NCI-H1092 treated with DMSO at 0.1 percent for 48 hours (cell line): ENCODE measurements at places on chromosomes 5 and 9.

DNA sequence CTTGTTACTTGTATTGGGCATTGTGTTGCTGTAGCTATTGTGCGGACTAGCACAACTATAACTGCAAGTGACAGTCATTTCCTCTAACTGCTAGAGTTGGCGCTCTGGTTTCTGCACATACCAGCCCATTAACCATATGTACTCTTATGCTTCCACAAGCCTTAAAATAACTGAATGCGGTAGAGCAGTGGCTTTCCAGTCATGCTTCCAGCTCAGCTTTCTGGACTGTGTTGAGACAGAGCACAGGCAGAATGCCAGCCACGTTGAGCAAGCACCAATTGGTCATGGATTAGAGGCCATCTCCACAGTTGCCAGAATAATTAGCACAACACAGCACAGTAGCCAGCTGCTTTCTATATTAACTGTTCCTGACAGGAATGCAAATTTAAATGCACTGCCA is 12.2 kb downstream of the INVS start:
- DNase-seq, result peak; percentile 26

DNA sequence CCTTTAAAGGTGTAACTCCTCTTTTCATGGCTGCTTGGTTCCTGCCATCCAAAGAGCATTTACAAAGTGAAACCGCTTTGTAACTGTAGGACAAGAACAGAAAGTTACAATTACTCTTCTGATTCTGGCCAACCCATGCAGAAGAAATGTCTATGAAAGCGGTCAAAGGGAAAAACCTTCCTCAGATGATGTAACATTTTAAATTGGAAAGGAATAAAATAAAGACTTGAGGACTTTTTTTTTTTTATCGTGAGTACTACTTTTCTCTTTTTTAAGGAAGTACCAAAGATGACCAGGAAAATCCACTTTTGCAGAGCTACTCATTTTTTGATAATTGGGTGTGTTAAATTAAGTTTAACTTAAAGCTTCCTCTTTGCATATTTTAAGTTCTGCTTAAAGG is 13.0 kb upstream of the C9orf72 start:
- DNase-seq, result no peak

DNA sequence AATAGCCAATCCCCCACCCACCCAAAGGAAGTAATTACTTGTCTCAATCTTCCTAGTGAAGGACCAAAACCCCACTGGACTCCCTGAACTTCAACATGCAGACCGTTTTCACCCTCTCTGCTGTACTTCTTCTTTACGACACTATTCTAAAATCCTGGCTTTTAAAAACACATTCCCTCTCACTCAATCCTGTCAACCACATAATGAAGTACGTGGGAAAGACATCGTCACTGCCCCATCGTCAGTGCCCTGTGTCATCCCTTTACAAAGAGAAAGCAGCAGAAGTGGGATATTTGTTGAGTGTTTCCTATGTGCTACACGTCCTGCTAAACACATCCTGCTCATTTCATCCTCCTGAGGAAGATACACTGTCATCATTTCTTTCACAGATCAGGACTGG is 54.2 kb downstream of the MAPKAP1 start:
- DNase-seq, result no peak

- no peak for DNase-seq
Observed at GRCh38 chr5:165565911-165566310, 2060.5 kb downstream of the MAT2B start.

DNA sequence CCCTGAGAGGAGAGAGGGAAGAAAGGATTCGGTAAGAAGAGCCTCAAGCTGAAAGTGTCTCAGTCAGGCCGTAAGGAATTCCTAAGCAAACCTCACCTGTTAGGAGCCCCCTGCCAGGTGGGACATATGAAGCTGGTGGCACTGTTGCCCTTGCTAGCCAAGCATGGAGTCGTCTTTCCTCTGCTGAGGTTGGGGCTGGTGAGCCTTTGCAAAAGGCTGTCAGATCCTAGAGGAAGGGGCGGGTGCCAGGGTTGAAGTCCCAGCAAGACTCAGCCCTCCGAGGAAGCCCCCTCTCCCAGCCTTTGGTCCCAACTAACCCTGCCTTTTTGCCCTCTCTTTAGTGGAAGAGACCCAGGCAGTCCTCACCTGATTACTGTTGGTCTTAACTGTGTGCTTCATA is 5.5 kb upstream of the SMIM32 start:
- no peak for DNase-seq

DNA sequence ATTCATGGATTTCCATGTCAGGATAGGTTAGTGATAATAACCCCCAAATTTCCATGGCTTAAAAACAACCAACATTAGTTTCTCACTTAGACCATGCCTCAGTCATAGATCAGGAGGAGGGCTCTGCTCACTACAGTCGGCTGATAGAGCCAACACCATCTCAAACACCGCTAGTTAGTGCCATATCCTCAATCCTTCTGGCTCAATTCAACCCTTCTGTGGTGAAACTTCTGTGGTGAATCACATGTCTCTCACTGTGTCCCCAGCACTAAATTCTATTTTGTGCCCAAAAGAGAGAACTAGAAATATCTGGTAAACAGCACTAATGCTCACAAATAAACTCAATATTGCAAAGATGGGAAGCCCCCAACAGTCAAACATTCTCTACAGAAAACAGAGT is 21.1 kb downstream of the ECPAS start:
- no peak for DNase-seq

- DNase-seq, result peak; percentile 58
Observed at GRCh38 chr5:90866333-90866732, 307.7 kb downstream of the ADGRV1 start.

GRCh38 chr5:32358611-32359010 is 45.9 kb upstream of the MTMR12 start:
- DNase-seq, result no peak

DNA sequence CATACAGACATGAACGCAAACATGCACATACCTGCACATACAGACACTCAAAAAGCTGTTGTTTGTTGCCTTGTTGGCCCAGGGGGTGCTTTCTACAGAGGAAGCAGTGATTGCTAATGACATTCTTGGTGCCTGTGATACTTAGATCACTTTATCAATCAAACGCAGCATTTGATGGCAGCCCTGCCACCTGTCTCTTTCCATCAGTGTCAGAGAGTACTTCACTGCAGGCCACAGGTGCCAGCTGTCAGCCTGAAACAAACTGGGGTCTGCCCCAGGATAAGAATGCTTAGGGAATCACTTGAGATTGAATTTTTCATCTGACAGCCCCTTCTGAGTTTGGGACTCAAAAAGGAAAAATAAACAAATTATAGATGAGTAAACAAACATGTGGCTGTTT is 388.9 kb upstream of the SGCD start:
- DNase-seq, result no peak

GRCh38 chr5:55836191-55836590 is 15.0 kb upstream of the IL31RA start:
- DNase-seq, result no peak

DNA sequence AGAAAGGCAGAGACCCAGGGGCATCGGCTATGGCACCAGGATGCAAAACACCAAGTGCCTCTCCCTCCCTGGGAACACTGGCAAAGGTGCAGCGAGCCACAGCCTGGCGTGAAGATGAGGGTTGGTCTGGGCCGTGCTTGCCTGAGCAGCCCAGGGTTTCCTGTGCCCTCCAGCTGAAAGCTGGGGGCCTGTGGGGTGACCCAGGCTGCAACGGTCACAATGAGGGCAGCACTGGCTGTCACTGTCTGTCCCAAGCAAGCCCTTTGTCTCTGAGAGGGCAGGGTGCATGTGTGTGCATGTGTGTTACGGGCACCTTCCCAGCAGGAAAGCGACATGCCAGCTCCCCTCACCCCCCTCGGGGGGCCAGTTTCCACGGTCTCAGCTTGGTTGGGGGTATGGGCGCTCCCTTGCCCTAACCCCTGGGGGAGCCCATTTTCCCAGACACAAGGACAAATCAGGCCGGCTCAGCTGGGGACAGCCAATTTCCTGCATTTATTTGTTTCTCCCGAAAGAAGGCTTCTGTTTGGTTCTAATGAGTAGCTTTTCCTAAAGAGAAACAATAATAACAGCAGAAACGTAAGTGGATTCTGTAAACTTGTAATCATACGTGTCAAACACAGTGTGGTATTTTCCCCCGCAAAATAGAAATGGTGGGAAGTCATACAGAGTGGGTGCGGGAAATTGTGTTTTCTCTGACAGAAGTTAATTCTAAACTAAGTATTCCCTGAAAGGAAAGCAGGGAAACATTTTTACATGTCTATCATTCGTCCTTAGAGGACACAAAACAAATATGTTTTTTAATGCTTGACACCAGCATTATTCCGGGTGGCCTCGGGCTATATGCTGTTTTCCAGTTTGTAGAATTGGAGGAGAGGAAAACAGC is 21.3 kb downstream of the MRPL36 start:
- DNase-seq, result no peak

DNA sequence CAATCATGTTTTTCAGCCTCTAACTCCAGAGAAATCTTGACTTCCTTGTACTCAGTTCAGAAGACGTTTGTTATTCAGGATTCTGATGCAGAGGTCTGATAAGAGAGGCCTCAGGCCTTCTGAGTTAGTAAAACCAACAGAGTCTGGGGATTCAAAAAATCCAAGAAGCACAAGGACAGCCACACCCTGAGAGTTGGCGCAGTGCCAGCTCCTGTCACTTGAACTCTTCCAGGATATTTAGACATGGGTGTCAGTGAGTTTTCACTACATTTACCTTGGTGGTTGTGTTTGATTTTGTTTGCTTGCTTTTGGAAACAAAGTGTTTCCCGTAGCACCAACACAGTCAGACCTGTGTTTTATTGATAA is 41.6 kb upstream of the PDE8B start:
- no peak for DNase-seq

- no peak for DNase-seq
Observed at GRCh38 chr5:82023644-82024043, 51.8 kb downstream of the ATG10 start.

DNA sequence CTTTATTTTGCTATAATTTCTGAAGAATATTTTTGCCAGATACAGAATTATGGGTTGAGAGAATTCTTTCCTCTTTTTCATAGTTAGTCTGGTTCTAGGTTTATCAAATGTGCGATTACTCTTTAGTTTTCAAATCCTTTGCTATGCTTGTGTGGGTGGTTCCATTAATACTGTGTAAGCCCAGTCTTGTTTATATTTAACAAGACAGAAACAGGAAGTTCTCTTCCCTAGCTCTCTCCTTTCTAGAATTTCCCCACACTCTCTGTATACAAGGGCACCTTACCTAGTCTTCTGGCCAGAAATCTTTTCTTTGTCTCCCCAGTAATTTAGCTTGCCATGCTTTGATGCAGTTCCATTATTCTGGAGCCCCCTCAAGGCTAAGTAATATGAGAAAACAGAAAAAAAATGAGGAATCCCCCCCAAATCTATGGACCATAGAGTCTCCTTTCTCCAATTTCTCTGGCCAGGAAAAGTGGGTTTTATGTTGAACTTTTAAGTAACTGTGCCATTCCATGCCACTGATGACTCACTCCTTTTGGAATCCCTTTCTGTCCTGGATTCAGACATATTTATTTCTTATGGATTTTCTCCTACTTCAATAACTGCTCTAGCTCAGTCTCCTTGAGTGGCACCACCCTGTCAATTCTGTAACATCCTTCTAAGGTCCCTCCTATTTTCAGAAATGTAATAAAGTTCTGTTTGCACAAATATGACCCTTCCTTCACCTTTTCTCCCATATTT is 1714.1 kb downstream of the EFNA5 start:
- DNase-seq, result no peak

GRCh38 chr5:168772316-168772961 is 193.3 kb upstream of the PANK3 start:
- no peak for DNase-seq

DNA sequence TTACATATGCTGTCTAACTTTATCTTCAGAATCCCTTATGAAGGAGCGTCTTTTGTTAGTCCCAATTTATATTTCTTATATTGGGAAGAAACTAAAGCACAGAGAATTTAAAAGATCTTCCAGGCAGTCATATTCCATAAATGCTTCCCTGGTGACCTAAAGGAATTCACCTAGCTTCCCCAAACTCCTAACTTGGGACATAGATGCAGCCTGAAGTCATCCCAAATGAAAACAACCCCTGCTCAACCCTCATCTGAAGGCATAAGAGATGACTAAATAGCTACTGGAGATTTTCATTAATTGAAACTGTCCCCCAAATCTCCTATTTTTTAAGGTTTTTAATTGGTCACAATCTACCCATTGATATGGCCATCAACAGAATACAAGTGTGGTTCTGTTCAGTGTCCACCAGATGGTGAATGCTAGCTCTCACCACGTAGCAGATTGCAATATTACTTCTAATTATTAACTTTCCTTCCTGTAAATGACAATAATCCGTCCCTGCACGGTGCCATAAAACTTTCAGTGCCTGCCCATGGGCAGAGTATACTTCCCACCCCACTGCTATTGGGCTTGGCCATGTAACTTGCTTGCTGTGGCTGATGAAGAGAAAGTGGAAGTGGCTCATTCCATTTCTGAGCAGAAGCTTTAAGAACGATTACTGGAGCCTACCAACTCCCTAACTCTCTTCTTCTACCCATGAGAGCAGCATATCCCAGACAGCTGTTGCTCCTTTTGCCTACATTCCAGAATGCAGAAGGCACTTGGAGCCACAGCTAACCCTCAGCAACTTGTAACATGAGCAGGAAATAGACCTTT is 18.7 kb downstream of the PRUNE2 start:
- no peak for DNase-seq

GRCh38 chr9:37428345-37428744 is 5.8 kb downstream of the GRHPR start:
- DNase-seq, result no peak

DNA sequence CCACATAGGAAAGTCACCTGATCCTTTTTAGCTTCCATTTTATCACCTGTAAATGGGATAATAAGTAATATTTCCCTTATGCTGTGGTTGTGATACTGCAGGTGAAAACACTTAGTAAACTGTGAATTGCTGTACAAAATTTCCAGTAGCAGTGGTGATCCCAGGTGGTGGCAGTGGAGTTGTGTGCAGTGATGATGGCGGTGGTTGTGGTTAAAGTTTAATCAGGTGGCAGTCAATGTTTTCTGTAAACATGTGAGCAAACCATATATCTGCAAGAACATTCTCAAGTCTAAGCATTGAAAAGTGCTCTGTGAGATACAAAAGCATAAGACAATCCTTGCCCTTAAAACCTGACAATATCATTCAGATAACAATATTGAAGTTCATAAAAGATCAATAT is 480.2 kb downstream of the RASEF start:
- DNase-seq, result no peak

DNA sequence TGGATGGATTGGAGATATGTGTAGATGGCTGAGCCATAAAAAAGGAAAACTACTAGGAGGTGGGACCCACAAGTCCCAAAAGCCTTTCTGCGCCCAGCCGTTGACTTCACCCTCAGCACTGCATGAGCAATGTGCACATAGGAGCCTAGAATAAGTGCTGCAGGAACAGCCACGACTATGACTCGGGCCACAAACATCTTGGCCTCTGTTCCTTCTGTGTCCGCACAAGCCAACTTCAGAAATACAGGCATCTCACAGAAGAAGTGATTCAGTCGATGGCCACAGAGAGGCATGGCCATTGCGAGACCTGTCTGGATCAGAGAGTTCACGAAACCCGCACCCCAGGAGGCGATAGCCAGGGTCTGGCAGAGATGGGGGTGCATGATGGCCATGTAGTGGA is 587 bp downstream of the OR2Y1 start:
- no peak for DNase-seq
